D721Med (cell line): ENCODE measurements at places on chromosomes 5 and 9.

GRCh38 chr5:87210743-87211142, 56.9 kb upstream of the RASA1 start:
- DNase-seq = no peak

GRCh38 chr5:170757182-170757601, 26.3 kb upstream of the GABRP start:
- no peak for DNase-seq

DNA sequence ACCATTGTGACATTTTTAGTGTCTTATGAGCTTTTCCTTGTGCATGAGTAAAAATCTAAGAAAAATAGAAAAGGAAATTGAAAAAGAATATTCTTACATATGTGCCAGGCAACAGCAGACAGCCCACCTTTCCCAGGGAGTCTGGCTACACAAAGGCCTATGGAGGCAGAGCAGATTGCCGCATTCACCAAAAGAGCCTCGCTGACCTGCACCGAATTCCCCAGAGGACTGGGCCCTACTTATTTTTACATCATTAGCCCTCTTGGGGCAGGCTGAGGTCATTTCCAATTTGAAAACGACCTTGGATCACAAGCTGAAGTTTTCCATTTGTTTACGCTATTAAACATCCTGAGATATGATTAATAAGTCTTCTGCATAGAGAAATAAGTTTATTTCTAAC, 66.2 kb upstream of the WDR41 start:
- DNase-seq = no peak

GRCh38 chr9:114824110-114824509, 18.3 kb upstream of the TNFSF15 start:
- no peak for DNase-seq

DNA sequence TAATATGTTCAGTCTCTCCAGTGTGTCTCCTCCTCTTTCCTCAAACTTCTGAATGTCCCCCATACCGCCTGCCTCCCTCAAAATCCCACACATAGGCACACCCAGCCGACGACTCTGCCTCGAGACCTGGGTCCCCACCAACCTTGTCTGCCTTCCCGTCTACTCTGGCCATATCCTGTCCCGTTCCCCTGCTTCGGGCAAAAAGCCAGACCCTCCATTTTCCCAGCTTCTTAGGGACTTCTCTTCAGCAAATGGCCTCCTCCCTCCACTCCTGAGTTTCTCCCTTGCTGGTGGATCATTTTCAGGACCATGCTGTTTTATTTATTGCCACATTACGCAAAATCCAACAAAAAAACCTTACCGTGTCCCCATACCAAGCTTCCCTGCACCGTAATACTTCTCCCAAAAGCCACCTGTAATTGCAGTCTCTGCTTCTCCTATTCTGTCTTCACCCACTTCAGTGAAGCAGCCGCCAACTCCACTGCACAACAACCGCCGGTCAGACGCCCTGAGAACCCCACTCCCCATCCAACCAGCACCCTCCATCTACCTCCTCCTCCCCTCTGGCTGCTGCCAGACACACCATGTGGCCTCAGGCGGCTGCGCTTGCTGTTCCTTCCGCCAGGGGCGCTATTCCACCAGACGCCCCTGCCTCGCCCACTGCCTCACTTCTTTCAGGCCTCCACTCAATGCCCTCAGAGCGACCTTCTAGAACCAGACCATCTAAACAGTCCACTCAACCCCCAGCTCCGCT, 117.0 kb downstream of the TRPM6 start:
- no peak for DNase-seq

DNA sequence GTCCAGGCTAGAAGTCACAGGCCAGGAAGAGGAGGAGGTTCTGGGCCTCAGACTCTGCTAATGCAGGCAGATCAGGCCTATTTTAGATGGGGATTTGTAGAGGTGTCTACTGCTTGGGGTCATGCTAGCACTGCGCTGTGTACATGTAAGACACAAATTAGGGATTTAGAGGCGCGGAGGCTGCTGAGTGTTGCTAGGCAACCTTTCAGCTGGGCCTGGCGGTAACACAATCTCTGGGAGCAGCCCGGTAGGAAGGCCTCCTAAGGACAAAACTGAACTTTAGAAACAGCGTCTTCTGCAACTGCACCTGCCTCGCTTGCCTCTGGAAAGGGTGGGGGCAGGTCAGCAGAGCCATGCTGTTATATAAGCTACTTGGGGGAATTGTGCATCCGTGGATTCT, 147.9 kb downstream of the MACROH2A1 start:
- no peak for DNase-seq

DNA sequence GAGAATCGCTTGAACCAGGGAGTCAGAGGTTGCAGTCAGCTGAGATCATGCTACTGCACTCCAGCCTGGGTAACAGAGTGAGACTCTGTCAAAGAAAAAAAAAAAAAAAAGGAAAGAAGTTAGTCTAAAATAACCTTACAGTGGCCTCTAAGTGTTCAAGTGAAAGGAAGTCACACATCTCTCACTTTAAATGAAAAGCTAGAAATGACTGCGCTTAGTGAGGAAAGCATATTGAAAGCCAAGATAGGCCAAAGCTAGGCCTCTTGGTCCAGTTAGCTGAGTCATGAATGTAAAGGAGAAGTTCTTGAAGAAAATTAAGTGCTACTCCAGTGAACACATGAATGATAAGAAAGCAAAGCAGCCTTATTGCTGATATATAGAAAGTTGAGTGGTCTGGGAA, 38.1 kb downstream of the ITGA1 start:
- DNase-seq = no peak

DNA sequence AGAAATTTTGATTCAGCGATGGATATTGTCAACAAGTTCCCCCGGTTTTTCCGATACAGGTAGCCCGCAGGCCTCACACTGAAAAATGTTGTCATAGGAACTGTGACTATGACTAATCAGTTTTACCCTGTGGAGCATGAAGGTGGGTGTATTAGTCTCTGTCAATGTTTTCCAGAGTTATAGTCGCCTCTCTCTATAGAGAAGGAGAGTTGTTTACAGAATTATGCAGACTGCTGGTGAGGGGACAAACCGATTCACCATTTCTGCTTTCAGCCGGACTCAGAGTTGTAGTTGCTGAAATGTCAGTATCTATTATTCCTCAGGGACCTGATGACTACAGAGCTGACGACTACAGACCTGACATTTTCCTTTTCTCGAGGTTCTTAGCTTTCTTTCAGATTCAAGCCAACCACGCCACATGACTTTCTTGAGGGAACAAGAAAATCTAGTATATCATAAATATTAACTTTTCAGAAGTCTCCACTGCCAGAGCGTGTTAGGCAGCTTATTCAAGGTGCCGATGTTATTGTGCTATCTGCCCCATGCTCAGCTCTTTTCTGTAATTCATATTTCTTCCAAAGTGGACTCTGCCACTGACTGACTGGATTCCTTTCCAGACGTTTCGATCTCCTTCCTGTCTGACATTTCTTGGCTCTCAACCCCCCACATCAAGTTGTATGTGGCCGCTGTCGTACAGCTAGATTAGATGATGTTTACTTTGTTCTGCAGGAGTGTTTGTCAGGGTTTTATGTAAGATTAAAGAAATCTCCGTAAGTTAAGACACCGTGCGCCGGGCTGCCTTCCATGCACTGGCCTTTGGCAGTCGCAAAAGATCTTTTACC, 178.1 kb downstream of the FGF1 start:
- DNase-seq = no peak

DNA sequence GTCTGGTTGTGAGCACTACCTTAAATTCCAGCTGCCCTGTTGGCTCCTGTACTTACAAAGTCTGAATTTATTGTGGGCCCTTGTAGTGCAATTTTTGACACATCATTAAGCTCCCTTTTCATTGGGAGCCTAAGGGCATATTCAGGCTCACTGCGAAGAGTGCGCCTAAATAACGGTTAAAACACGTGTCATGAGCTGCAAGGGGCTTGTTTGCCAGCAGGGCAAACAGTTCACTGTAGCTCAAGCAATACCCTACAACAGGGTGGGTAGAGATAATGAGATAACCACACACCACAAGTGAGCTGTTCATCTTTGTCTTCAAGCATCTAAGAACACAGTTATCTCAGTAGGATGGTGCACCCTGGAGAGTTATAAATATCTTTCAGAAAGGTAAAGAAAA, 214.2 kb downstream of the SLF1 start:
- no peak for DNase-seq

- no peak for DNase-seq
Measured at GRCh38 chr5:53087621-53088121, 21.9 kb downstream of the MOCS2 start.

GRCh38 chr9:133806623-133807010, 68.5 kb upstream of the SARDH start:
- DNase-seq = no peak

DNA sequence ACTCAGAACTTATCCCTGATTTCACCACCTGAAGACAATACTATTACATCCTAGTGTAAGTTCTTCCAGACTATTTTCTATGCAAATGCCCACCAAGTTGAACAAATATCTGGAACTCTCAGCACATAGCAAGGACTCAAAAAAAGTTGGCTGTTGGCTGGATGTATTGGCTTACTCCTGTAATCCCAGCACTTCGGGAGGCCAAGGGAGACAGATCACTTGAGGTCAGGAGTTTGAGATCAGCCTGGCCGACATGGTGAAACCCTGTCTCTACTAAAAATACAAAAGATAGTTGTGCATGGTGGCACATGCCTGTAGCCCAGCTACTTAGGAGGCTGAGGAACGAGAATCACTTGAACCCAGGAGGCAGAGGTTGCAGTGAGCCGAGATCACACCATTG, 15.0 kb upstream of the VPS13A start:
- no peak for DNase-seq

GRCh38 chr9:104412238-104412637, 91.8 kb upstream of the OR13F1 start:
- no peak for DNase-seq

GRCh38 chr9:74783408-74783807, 104.3 kb downstream of the TRPM6 start:
- no peak for DNase-seq

GRCh38 chr9:102360846-102361245, 622.4 kb upstream of the GRIN3A start:
- DNase-seq = no peak

DNA sequence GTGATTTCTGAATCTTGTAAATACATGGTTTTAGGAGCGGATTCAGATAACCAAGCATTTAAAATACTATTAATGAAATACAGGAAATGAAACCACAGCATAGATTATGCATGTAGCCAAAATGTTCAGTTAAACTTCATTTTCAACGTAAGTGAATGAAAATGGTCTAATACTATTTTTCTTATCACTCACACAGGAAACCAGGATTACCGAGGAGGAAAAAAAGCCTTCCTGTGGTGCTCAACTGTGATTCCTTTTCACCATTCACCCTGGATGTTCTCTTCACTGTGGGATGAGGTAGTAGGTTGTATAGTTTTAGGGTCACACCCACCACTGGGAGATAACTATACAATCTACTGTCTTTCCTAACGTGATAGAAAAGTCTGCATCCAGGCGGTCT, 83.4 kb upstream of the ZNF169 start:
- DNase-seq = no peak

DNA sequence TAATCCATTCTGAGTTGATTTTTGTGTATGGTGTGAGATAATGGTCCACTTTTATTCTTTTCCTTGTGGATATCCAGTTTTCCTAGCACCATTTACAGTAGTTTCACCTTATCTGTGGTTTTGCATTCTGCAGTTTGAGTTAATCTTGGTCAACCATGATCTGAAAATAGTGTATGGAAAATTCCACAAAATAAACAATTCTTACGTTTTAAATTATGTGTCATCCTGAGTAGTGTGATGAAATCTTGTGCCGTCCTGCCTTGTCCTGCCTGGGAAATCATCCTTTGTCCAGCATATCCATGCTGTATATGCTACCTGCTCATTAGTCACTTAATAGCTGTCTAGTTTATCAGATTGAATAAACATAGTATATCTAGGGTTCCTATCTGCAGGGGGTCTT, 42.1 kb downstream of the CDC42SE2 start:
- no peak for DNase-seq

DNA sequence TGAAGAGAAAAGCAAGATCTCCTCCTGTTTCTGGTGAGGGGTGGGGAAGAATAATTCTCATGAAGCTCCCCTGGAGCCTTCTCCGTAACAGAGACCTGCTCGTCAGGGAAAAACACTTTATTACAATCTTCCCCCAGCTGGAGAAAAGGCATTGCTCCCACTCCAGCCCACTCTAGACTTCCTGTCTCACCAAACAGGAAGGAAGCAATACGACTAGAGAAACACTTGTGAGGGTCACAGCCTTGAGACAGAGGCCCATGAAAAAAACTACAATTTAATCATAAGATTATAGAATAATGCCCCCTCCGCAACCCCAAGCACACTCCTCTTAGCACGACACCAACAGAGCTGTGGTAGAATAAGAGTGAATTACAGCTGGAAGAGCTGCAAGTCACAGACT, 197.2 kb upstream of the S1PR3 start:
- DNase-seq = no peak

- DNase-seq = no peak
Measured at GRCh38 chr5:169421677-169422076, 120.7 kb upstream of the SLIT3 start.

DNA sequence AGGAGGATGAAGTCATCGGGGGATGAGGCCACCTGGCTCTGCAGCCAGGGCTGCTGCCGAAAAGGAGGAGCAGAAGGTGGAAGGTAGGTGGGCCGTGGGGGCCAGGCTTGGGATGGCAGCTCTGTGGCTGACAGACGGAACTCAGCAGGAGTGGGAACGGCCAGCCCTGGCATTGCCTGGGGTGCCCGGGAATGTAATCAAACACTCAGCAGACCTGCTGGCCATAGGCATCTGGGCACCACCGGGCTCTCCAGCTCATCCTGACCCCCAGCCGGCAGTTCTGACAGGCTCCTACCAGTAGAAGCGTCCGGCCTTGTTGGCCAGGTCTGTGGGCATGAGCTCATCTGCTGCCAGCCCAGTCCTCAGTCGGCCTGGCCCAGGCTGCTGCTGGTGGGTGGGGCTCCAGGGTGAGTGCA, 4.3 kb upstream of the FAT2 start:
- no peak for DNase-seq

- DNase-seq = no peak
Measured at GRCh38 chr9:119283078-119283794, 86.0 kb downstream of the BRINP1 start.

DNA sequence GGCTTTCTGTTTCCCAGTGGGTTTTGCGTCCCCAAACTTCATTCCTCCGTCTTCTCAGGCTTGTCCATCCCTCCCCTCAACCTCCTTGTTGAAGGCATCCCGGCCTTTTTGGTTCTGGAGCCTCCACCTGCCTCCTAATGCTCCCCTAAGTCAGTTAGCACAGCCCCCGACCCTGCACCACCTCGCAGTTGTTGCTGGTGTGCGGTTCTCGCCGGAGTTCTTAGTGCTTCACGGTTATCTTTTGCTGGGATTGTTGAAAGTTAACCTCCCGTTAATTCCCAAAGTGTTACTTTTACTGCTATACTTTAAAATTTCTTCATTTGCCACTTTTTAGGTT, 447 bp downstream of the UBLCP1 start:
- no peak for DNase-seq

GRCh38 chr5:91383956-91384300, 811 bp upstream of the ARRDC3 start:
- DNase-seq = no peak

GRCh38 chr9:136426787-136427186, 12.9 kb downstream of the INPP5E start:
- no peak for DNase-seq
